ENCODE measurements at places on chromosomes 3 and 15. TPM values are rescaled to one million over a fixed set of nuclear protein-coding genes. Genes with fewer than 3 reads are reported as not detected.

GRCh38 chr3:47512416-47513124, 942 bp downstream of the ELP6 start:
- H3K27me3 ChIP-seq, result no peaks in the 10 kb centered on the region
- peak overlapping the region; percentile 95 for H3K4me3 ChIP-seq
- peak overlapping the region; percentile 97 for H3K27ac ChIP-seq
- peaks cover 18% of the 10 kb centered on the region for H3K36me3 ChIP-seq
- peak; percentile 42 for DNase-seq

DNA sequence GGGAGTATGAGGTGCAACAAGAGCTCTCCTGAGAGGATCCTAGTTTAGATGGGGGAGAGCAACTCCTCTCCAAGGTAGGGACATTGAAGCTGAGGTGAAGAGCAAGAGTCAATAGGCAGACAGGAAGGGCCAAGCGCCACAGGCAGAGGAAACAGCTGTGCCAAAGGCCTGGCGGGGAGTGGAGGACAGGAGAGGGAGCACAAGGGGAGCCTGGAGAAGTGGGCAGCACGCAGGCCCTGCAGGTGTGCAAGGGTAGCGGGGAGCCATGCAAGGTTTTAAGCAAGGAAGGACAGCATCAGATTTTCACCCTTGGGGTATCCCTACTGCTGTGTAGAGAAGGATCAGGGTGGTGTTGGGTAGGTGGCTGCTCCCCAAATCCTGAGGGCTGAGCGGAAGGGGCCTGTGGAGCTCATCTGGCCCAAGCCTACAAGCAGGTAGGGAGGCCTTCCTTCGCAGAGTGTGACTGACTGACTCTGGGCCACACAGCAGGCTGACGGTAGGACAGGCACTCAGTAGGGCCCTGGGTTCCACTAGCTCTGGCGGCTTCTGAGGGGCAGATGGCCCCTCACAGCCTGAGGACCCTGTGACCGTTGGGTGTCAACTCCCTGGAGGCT, 13.3 kb downstream of the CHST13 start:
- peaks cover 19% of the 10 kb centered on the region for H3K27me3 ChIP-seq
- DNase-seq, result no peak
- no peak overlapping the region for H3K27ac ChIP-seq
- H3K36me3 ChIP-seq, result no peaks in the 10 kb centered on the region
- no peak overlapping the region for H3K4me3 ChIP-seq

DNA sequence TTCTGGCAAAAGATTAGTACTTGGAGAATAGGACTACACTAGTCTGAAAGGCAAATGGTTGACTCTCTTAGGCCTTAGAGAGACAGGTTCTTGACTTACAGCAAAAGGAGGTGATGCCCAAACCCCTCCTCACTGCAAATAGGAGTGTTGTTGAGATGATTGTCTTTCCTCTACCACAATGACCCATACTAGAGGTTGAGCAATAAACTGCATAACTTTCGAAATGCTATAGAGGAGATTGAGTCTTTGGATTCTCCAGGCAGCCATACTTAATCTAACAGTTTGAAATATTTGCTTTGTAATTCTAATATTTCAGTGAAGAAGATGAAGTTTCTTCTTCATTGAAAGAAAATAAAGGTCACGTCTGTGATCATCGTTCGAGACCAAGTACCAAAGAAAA, 498.5 kb upstream of the GBE1 start:
- no peak for DNase-seq
- no peak overlapping the region for H3K4me3 ChIP-seq
- H3K27me3 ChIP-seq, result no peaks in the 10 kb centered on the region
- H3K27ac ChIP-seq, result no peak overlapping the region
- H3K36me3 ChIP-seq, result no peaks in the 10 kb centered on the region

DNA sequence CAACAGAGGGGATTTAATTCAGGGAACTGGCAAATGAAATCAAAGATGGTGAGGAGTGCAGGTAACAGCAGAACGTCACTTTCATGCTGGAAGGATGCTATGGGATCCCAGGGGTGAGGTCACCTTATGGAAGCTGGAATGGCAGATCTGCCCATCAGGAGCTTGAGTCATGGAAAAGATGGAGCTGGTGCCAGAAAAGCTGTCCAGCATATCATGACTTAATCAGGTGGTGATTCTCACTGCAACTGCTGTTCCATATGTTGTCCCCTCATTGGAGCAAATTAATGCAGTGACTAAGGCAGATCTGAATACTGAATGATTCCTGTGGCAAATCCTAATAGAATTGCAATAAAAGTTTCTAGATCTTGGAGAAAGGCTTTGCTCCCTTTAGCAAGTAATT, 38.4 kb downstream of the HHLA2 start:
- no peak overlapping the region for H3K4me3 ChIP-seq
- H3K4me1 ChIP-seq, result peaks cover 15% of the 10 kb centered on the region
- no peaks in the 10 kb centered on the region for H3K27me3 ChIP-seq
- DNase-seq, result no peak

GRCh38 chr3:114856835-114857234, 290.3 kb downstream of the ZBTB20 start:
- H3K4me1 ChIP-seq, result peaks cover 15% of the 10 kb centered on the region
- no peak overlapping the region for H3K4me3 ChIP-seq
- H3K27ac ChIP-seq, result no peak overlapping the region
- DNase-seq, result no peak
- no peaks in the 10 kb centered on the region for H3K36me3 ChIP-seq

DNA sequence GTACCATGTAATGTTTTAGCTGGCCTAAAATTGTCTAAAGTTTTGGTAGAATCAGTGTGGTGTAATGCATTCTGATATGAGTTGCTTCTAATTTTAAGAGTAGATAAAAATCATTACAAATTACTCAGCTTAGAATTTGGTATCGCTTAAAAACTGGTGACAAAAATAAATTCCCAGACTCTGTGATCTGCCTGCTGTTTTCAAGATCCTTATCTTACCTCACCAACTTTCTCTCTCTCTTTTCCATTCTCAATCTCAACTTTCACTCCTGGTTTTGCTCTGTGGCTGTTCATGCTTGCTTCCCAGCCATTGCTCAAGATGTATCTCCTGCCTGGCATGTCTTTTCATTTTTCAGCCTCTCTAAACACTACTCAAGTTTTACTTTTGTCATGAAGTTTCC, 45.7 kb downstream of the TCF12 start:
- H3K36me3 ChIP-seq, result peaks cover 1% of the 10 kb centered on the region
- no peak overlapping the region for H3K27ac ChIP-seq
- peaks cover 30% of the 10 kb centered on the region for H3K4me1 ChIP-seq
- H3K27me3 ChIP-seq, result no peaks in the 10 kb centered on the region

GRCh38 chr3:194512895-194513601, 26.2 kb upstream of the ATP13A3 start:
- no peaks in the 10 kb centered on the region for H3K4me1 ChIP-seq
- no peak overlapping the region for H3K4me3 ChIP-seq
- no peaks in the 10 kb centered on the region for H3K36me3 ChIP-seq
- no peaks in the 10 kb centered on the region for H3K27me3 ChIP-seq
- no peak overlapping the region for H3K27ac ChIP-seq

- peaks cover 44% of the 10 kb centered on the region for H3K4me1 ChIP-seq
- H3K36me3 ChIP-seq, result peaks cover 12% of the 10 kb centered on the region
- peaks cover 1% of the 10 kb centered on the region for H3K27me3 ChIP-seq
- no peak for DNase-seq
- H3K4me3 ChIP-seq, result no peak overlapping the region
Observed at GRCh38 chr15:58551084-58551763, 119.4 kb downstream of the LIPC start.

DNA sequence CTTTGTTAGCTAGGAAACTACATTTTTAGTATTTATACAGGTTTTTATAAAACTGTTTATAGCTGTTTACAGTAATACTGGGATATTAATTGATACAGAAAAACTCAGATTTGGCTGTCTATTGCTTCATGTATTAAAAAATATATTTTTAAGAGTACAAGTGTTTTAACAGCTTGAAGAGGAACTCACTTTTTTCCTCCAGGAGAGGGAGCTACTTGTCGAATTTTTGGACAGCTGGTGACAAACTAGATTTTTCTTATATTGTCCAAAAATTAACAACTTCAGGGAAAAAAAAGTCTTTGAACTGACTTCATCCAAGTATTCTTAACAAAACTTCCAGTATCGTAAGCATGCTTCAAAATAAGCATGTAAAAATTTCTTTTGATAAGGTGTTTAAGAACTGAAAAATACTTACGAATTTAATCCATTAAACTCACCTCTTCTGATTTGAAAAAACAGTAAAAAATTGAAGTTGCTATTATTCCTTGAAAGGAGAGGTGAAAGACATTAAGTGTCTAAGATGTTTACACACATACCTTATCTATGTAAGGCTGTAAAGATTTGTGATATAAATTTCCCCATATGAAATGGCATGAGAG, 4.0 kb downstream of the DIPK2A start:
- DNase-seq, result no peak
- no peak overlapping the region for H3K27ac ChIP-seq
- H3K27me3 ChIP-seq, result no peaks in the 10 kb centered on the region
- no peak overlapping the region for H3K4me3 ChIP-seq
- H3K36me3 ChIP-seq, result no peaks in the 10 kb centered on the region

DNA sequence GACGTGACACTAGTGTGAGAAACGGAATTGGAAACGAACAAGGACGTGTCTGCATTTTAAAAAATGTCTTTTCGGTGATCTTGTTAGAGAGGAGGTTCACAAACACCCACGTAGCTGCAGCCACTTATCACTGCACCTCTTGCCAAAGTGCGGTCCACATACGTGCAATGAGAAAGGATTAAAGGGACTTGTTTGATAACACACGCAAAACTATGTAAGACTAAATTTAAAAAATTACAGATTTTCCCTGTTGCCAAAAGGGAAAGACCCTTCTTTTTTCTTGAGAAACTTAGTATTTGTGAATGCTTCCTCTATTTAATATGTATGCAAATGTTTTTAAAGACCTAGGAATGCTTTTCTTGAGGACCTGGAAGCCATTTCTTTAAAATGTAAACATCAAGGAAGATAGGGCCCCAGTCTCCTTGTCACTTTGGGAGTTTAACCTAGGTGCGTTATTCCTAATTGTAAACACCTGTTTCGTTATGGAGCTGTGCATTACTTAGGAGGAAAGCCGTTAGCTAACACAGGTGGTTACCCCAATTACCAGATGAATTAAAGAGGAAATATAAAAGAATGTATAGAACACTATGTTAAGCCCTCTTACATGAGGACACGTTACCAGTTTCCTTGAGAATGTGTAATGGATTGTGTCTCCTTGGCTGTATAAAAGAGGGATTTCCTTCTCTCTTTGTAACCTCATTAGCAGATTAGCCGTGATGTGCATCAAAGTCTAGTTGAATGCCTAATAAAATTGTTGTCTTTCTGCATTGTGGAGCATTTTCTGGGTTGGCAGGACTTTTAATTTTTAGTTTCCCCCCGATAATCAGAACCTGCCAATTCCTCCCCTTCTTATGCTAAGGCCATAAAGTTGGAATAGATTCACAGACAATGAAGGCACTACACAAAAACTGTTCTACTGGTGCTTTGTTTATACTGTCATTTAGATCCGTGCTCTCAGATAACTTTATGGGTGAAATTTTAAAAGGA, 1.0 kb downstream of the LEKR1 start:
- peaks cover 39% of the 10 kb centered on the region for H3K4me1 ChIP-seq
- peaks cover 4% of the 10 kb centered on the region for H3K27me3 ChIP-seq
- H3K27ac ChIP-seq, result peak overlapping the region; percentile 96
- peak overlapping the region; percentile 88 for H3K4me3 ChIP-seq
- peaks cover 12% of the 10 kb centered on the region for H3K36me3 ChIP-seq
- no peak for DNase-seq

The BAHD1 gene
- total RNA-seq, result 30.8 TPM

The LRTM1 gene
- not detected for total RNA-seq

All from activated CD4-positive, alpha-beta T cell treated with anti-CD3 and anti-CD28 coated beads, Interleukin-2, amount 10 ng/mL, durations not matched to agents 7 days and 5 days (primary cell).